ENCODE measurements at places on chromosomes 4 and X. TPM values are rescaled to one million over a fixed set of nuclear protein-coding genes. Genes with fewer than 3 reads are reported as not detected.

Gene VCX2
- total RNA-seq = not detected

Gene FGFBP2
- not detected for total RNA-seq

Gene KIAA1210
- not detected for total RNA-seq

Gene OPN1MW
- total RNA-seq = not detected

Gene SHOX
- total RNA-seq = not detected

Gene ERCC6L
- total RNA-seq = 1.9 TPM

Gene TMPRSS11F
- total RNA-seq = not detected

All from GM23248 (cell line).